ENCODE measurements at places on chromosomes 11 and 22.
A peak's percentile ranks its signal among the peaks of the same experiment; 100 is the strongest.

- DNase-seq, result no peak
Measured at GRCh38 chr11:118560806-118561205, 4.9 kb downstream of the IFT46 start.

DNA sequence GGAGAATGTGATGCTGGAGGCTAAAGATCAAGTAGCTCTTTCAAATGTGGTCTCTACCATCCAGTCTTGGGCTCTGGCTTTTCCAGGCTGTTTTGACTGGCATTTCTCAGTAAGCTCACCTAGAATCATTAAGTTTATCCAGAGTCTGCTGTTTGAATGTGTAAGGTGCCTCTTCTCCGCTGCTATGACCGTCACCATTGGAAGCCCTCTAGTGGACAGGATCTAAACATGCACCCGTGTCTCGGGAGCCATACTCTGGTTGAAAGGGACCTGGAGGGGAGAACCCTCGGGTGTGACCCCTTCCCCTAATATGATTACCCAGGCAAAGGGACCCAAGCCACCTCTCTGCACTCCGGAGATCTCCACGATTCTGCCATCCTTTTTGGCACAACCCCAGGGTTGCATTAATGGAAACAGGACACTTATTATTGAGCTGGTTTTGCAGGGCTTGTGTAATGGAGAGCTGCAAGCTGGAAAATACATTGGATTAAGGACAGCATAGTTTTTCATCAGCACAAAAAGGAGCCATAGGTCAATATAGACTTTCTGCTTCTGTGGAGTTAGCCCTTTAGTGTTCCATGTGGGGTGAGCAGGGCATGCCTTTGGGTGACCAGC lies 191.0 kb upstream of the LARGE1 start:
- DNase-seq, result peak; percentile 71

GRCh38 chr11:46918083-46918787 lies at the start of gene LRP4:
LRP4 (minus strand) TSS chr11:46918550; CDS start chr11:46918379, 171 bp downstream.
- peak; percentile 68 for DNase-seq

GRCh38 chr11:18748766-18749365 lies 22.9 kb upstream of the IGSF22 start:
- no peak for DNase-seq

DNA sequence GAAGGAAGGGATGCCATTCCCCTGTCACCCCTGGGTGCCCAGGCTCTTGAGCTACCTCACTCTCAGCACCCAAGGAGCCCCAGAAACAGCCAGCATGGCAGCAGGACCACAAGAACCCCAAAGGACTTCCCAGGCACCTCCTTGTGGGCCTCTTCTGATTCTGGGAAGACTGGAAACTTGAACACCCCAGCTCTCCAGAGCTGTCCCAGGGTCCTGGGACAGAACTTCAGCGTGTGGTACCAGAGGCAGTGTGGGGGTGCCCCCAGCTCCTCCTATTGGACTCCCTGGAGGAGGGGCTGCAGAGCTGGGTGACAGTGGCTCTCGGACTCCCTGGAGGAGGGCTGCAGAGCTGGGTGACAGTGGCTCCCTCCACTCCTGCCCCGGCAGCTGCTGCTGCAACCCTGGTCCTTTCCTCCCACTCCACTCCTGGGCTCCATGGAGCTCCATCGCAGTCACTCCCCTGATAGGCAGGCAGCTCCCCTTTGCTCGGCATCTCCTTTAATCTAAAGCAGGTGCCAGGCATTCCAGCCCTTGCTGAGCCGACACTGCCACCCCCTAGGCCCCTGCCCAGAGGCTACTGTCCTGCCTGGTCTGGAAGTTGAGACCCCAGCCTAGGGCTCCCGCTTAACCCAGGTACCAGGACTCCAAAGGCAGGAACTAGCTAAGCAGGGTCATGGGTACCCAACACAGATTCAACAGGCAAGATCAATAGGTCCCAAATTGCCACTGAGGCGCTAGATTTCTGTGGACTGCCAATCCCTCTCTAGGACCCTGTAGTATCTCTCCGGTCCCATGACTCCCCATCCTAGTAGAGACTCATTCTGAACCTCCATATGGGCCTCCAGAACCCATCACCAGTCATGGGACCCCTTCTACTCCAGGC lies 2.7 kb downstream of the BCL9L start:
- DNase-seq, result peak; percentile 16

DNA sequence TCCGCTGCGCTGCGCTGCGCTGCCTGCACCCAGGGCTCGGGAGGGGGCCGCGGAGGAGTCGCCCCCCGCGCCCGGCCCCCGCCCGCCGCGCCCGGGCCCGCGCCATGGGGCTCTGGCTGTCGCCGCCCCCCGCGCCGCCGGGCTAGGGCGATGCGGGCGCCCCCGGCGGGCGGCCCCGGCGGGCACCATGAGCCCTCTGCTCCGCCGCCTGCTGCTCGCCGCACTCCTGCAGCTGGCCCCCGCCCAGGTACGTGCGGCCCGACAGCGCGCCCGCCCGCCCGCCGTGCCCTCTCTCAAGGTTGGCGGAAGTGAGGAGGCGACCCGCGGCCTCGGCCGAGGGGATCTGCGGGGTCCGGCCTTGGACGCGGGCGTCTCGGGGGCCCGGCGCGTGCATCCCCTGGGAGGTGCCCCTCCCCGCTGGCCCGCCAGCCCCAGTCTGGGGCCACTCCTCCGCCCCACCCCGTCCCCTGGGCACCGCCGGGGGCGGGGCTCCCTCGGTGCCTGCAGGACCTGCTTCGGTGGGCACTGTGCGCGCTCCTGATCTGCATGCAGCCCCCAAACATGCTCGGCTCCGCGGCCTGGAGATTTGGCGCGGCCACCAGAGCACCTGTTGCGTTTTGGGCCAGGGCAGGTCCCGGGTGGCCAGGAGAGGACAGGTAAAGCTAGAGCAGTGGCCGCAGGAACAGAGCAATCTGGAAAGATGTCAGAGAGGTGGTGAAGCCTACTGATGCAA lies 429 bp downstream of the VEGFB start:
- DNase-seq, result peak; percentile 82

DNA sequence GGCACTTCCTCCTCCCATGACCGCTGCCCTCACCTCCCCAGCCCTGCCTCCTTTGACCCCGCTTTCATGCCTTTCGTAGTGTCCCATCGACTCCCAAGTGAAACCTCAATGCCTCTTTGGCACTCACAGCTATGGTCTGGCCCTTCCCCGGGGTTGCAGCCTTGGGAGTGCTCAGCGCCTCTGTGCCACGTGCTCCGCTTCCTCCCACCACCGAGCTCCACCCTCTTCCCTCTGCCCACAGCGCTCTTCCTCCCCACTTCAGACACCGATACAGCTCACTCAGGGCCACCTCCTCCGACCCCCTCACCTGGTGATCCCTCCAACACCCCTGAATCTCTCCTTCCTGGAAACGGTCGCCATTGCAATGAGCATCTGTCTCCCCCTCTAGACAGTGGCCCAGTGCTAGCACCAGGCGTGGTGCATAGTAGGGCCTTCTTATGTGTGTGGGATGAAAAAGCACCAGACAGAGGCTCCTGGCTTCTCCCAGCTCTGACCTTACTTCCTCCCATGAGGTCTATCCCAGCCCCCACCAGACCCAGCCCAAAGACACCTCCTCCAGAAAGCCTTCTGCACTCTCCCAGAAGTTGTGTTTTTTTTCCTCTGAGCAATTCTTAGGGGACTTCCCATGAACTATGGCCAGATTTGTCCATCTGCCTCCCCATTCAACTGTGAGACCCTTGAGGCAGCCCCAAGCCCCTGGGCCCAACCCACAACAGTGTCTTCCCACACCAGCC lies 16.4 kb upstream of the SCGB1A1 start:
- DNase-seq, result no peak

Data from hepatocyte (in vitro differentiated cells).